ENCODE measurements at places on chromosomes 4 and X.

GRCh38 chr4:59060002-59060846 is 1950.0 kb upstream of the IGFBP7 start:
- no peak for DNase-seq

DNA sequence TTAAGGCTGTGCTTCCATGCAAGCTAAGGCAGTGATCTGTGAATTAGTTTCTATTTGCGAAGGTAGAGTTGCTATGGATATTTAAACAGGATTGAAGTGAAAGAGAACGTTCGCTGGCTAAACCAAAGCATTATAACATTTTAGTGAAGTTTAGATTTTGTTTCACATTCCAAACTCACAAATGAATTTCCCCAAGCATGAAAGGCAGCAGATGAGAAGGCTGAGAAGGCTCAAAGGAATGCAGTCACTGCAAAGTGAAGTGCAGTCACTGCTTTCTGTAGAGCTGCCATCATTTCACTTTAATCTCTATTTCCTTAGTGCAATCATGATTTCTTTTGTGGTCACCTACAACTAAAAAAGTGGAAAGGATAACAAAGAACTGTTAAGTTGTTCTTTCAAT is 334.7 kb upstream of the NR3C2 start:
- peak; percentile 35 for DNase-seq

- DNase-seq, result peak; percentile 75
These were observed 133.4 kb downstream of the TBC1D19 start for GRCh38 chr4:26717332-26717731.

DNA sequence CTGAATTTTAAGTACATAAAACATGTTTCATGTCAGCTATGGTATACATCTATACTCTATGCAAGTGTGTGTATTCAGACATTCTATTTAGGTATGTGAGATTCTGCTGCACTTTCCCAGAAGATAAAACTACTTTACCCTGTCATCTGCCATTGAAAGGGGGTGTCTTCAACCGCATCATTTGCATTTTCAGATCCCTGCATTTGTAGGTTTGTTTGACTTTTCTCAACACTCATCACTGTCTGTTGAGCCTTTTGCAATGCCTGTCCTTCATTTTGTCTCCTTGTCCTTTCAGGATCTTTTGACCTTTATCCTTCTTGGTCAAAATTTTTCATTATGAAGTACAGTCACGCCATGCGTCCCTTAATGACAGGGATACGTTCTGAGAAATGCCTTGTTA is 103.5 kb downstream of the TMA16 start:
- DNase-seq, result no peak

DNA sequence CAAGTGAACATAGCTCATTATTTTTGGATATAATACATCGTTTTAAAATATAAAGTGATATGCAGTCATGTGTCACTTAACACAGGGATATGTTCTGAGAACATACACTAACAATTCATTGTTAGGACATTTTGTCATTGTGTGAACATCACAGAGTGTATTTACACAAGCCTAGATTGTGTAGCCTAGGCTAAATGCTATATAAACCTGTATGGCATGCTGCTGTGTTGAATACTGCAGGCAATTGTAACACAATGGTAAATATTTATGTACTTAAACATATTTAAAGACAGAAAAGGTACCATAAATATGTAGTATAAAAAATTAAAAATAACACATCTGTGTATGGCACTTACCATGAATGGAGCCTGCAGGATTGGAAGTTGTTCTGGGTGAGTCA is 44.9 kb upstream of the GPRIN3 start:
- no peak for DNase-seq

GRCh38 chr4:85475631-85476233 is 782 bp downstream of the ARHGAP24 start:
- peak; percentile 62 for DNase-seq

DNA sequence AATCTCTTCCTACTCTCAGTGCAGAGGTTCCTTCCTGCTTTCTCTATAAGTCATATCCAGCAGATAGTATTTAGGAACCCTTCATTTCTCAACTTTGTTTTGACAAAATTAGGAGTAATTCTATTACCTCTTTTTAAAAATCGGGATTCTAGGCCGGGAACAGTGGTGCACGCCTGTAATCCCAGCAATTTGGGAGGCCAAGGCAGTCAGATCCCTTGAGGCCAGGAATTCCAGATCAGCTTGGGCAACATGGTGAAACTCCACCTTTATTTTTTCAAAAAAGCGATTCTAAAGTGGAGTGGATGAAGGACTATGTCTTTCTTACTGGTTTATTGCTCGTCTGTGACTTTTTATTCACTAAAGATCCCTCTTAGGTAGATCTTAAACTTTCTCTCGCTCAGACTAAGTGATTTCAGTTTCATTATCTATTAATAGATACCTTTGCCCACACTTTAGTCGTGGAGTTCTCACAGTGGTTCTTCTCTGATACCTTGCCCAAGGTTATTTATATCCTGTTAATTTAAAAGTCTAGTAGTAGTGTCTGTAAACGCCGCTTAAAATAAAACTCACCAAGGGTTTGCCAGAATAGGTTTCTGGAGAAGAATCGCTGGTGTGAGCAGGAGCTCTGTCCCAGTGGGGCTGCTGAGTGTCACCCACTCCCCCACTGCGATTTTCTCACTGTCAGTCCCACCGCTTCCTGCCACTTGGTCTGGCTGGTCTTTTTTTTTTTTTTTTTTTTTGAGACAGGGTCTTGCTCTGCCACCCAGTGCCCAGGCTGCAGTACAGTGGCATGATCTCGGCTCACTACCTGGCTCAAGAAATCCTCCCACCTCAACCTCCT is 27.0 kb upstream of the TMEM131L start:
- DNase-seq, result no peak

DNA sequence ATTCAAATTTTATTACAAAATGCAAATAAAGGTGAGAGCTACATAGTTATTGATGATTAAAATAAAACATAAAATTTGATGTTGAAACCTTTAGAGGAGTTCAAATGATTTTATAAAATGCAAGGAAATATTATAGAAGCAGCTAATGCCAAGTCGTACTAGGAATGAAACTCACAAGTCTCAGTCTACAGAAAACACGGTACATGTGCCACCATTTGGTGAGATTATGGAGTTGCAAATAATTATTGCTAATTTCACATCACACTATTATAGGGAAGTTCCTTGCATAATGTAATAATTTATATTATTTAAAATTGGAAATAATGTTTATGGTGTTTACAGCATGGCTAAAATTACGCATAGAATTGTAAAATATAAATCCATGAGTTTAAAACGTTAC is 1601.7 kb upstream of the TENM3 start:
- DNase-seq, result no peak

- no peak for DNase-seq
These were observed 87.5 kb downstream of the TRAPPC11 start for GRCh38 chr4:183746305-183747229.

- peak; percentile 51 for DNase-seq
These were observed 32.7 kb downstream of the ACE2 start for GRCh38 chrX:15567886-15568616.

- no peak for DNase-seq
These were observed 213.1 kb upstream of the NOCT start for GRCh38 chr4:138802499-138802898.

DNA sequence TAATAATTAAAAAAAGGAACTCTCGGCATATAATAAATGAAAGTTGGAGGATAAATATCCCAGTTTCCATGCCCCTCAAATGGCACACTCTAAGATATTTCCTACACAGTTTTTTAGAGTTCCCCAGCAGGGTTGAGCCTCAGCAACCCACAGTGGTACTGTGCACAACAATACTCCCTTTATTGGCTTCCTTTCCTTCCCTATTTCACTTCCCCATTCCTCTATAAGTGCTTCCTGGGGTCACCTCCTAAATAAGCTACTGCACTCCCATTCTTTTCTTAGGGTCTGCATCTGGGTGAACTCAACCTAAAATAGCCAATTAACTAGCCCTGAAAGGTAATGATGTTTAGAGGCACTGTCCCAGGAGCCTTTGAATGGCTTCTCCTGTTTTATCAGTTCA is 76.4 kb upstream of the NHS start:
- DNase-seq, result no peak

- peak; percentile 33 for DNase-seq
These were observed 70.7 kb upstream of the ANXA10 start for GRCh38 chr4:168021666-168022065.

- no peak for DNase-seq
These were observed 193.4 kb downstream of the UGT8 start for GRCh38 chr4:114791976-114792375.

- DNase-seq, result no peak
These were observed 91.9 kb upstream of the BCOR start for GRCh38 chrX:40189637-40190036.

- no peak for DNase-seq
These were observed 67.4 kb upstream of the CLCN4 start for GRCh38 chrX:10089378-10089795.

GRCh38 chr4:99647071-99647470 is 10.6 kb downstream of the C4orf54 start:
- DNase-seq, result no peak

DNA sequence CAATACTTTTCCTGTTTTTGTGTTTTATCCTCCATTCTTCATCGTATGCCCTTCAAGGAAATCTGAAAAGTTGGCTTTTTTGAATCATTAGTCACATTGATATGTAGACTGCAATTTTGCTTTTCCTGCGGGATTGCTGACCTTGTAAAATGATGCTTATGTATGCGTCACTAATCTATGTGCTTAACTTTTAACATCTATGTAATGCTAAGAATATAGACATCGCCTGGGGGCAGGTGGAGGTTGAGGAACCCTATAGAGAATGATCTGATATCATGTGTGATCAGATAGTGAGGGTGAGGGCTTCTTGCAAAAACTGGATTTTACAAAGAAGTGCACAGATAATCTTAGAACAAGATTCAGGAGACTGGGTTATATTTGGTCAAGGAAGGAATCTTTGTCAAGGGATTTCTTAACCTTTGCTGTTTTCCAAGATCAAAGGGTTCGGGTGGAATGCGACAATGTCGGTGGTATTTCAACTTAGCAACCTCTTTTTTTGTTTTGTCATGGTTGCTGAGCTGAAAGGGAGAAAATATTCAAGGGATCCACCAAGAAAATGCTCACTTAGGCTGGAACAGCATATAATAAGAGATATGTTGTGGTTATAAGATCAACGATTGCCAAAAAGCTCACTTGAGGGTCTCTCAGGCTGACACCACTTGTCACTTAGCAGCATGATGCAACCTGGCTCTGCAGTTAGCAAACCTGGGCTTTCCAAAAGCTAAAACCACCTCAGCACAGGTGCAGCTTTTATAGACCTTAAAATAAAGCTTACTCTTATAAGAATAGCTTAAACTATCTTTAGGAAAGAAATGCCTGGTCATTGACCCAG is 70.6 kb upstream of the PUDP start:
- DNase-seq, result no peak

- DNase-seq, result no peak
These were observed 3.9 kb upstream of the EGFL6 start for GRCh38 chrX:13565511-13565910.

DNA sequence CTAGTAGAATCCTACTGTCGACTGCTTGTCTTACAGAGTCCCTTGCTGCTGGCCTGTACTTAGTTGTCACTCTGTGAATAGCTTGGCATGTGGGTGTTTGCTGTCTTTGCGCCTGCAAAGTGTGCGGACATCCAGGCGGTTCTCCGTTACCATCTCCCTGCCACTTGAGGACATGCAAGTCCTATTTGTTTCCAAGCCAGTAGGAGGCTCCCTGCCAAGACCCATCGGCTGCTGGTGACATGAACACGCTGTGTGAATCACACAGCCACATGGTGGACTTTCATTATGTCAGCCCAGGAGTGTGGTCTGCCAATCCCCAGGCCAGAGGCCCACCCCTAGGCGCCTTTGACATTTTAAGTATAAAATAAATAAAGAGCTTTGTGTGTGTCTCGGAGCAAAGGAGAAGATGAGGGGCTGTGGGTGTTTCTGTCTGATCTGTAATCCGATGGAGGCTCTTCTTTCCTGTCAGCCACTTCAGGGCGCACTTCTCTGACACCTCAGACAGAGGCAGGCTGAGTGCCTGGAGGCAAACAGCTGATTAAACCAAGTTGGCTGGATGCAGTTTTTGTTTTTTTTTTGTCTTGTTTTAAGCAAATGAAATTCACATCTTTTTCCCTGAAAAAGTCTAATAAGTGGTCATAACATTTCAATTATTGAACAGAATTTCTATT is 51.5 kb downstream of the ALPK1 start:
- DNase-seq, result peak; percentile 77

DNA sequence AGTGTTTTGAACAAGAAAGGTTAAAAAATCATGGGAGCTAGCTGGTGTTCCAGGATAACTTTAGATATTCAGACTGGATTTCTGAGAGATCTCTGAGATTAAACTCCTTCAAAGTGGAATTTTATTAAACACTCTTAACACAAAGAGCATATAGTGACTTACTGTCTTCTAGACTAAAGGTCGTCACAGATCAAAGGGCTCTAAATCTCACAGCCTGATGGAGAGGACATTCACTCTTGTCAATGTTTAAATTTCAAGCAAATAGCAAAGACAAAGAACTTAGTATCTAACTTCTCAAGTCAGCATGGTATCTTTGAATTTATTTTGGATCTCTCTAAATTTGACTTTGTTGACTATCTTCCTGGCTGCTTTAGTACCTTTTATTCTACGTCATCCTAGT is 53.7 kb upstream of the NUDT6 start:
- no peak for DNase-seq

DNA sequence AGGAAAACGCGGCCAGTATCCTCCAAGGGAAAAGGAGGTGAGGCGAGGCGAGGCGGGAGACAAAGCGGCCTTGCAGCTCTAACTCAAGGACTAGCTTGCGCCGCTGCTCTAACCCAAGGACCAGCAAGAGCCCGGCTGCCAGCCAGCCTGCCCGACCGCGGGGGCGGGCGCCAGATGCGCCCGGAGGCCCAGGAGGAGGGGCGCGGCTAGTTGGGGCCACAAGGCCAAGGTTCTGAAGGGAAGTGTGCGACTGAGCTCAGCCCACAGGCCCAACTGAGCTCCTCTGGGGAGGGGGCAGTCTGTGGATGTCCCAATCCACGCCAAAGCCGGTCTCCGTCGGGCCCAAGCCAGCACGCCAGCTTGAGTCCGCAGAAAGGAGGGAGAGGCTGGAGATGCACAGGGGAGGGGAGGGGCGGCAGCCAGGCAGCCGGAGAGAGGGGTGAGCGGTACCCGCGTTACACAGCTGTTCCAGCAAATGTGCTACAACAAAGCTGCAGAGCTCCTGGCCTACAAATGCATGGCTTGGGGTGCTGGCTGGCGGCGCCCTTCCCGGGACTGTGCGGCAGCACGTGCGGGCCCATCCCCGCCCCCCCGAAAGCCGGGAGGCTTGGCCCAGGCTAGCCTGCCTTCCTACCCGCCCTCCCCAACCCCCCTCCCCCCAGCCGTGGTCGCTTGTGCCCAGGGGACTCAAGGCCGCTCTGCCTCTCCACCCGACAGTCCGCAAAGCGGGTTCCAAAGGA is 637 bp downstream of the AMER1 start:
- peak; percentile 27 for DNase-seq

GRCh38 chr4:84796394-84796793 is 170.1 kb downstream of the WDFY3 start:
- DNase-seq, result no peak

DNA sequence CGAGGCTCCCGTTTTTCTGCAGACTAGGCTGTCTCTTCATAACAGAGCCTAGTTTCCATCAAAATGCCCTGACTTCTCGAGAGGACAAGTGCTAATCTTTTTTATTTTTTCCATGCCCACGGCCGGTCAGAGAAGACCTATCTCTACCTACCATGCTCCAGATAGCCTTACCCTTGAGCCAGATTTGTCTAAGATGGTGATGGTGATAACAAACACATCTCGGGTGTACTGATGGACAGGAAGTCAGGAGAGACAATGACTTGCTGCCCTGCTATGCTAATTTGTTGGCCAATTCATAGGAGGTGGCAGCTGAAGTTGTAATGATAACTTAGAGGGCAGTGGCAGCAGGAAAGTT is 42.2 kb upstream of the NKRF start:
- no peak for DNase-seq

- DNase-seq, result no peak
These were observed 58.8 kb upstream of the FAAH2 start for GRCh38 chrX:57227691-57228090.

Measured in fibroblast of pulmonary artery (primary cell).